ENCODE measurements at places on chromosomes 12 and 14. TPM values are rescaled to one million over a fixed set of nuclear protein-coding genes. Genes with fewer than 3 reads are reported as not detected.

- no peak for DNase-seq
Measured at GRCh38 chr14:101884089-101884933, 80.1 kb upstream of the DYNC1H1 start.

GRCh38 chr14:96245710-96246538 lies 10.1 kb upstream of the BDKRB1 start:
- peak; percentile 73 for DNase-seq

RPGRIP1 gene
- not detected for total RNA-seq

DNA sequence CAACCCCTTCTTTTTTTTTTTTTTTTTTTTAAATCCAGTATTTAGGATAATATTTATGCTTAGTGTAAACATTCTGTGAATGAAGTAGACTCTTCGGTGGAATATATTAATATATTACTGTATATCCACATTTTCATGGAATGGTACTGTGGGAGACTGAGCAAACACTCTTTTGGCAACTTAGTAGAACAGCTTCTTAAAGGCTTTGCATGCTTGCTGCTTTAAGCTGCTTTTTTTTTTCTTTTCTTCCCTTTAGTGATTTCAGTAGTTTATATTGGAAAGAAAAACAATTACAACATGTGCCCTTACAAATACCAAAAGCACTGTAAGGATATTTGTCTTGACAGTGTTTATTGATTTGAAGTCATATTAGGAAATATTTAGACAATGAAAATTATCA lies 78.9 kb downstream of the AEBP2 start:
- no peak for DNase-seq

DNA sequence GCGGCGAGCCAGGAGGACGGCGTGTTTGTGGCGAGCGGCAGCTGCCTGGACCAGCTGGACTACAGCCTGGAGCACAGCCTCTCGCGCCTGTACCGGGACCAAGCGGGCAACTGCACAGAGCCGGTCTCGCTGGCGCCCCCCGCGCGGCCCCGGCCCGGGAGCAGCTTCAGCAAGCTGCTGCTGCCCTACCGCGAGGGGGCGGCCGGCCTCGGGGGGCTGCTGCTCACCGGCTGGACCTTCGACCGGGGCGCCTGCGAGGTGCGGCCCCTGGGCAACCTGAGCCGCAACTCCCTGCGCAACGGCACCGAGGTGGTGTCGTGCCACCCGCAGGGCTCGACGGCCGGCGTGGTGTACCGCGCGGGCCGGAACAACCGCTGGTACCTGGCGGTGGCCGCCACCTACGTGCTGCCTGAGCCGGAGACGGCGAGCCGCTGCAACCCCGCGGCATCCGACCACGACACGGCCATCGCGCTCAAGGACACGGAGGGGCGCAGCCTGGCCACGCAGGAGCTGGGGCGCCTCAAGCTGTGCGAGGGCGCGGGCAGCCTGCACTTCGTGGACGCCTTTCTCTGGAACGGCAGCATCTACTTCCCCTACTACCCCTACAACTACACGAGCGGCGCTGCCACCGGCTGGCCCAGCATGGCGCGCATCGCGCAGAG lies 873 bp downstream of the PLXNC1 start:
- no peak for DNase-seq

ENDOU gene
- total RNA-seq = not detected

DNA sequence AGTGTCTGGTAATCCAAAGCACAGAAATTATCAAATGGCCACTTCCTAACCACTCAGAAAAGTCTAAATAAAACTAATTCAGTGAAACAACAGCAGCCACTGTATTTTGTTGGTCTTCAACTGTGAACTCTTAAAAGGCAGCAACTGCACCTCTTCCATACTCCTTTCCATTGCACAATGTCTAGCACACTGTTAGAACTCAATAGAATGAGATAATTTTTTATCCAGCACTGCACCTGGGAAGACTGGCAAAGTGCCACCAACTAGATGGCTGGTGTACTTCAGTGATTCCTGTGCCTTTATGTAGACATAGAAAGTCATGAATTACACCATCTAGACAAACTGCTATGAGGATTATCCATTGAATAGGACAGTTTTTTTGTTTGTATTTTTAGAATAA lies 26.2 kb downstream of the LGR5 start:
- DNase-seq = peak; percentile 30

TM9SF1 gene
- 67.8 TPM for total RNA-seq

DNA sequence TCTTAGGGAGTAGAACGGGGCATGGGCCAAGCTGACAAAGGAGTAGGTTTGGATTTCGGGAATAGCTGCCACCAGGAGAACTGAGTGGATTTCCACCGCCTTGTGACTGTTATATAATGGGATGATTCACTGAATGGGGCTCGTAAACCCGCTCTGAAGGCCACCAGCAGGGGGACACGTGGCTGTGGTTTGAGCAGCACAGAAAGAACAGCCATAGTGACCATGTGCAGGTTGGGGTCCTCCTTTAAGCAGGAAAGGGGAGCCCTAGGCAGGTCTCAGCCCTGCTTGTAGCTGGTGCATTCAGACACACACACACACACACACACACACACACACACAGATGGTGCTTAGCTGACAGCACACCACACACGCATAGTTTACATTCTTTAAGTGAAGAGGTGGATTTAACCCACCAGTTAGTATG lies 8.6 kb upstream of the ASB2 start:
- DNase-seq = peak; percentile 43

DNA sequence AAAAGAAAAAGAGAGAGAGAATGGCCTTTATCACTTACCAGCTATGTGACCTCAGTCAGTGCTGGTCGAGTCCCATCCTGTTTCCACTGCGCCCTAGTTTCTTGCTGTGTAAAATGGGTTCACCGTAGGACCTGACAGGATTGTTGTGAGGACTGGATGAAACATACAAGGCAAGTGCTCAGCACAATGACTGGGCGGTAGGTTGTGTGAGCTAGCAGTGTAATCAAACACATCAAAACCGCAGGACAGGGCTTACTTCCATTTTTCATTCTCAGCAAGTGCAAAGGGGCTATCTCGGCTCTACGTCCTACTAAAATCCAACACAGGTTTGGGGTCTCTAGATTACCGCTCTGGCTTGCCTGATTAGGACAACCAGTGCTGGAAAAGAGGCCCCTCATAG lies 36.4 kb upstream of the ATXN2 start:
- DNase-seq = no peak

SERPINA12 gene
- total RNA-seq = not detected

DNA sequence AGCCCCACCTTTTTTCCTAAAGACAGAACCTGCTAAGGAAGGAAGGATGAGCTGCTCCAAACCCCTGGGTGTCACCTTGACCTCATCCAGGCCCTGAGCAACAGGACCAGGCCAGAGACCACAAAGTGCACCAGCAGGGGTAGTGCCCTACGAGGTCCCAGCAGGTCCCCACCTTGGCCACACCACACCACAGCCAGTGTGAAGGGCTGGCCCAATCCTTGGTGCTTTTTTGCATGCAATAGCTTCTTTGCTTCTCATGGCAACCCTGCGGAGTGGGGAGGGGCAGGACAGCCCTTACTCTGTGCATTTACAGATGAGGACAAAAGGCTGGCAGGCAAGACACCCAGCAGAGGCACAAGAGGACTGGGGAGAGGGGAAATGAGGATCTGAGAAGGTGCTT lies 352.6 kb downstream of the BCL11B start:
- no peak for DNase-seq

DNA sequence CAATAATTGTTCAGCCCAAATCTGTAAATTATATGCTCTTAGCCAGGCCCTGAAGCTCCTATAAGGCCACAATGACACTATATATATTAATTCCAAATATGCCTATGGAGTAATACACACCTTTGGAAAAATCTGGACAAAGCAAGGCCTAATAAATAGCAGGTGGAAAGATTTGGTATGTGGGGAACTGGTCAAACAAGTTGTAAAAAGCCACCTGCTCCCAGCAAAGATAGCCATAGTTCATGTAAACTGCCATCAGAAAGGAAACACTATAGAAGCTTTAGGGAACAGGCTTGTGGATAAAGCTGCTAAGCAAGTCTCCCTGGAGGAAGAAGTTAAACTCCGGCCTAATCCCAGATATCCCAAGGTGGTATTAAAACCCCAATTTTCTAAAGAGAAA lies 29.7 kb downstream of the PRMT8 start:
- DNase-seq = no peak

DNA sequence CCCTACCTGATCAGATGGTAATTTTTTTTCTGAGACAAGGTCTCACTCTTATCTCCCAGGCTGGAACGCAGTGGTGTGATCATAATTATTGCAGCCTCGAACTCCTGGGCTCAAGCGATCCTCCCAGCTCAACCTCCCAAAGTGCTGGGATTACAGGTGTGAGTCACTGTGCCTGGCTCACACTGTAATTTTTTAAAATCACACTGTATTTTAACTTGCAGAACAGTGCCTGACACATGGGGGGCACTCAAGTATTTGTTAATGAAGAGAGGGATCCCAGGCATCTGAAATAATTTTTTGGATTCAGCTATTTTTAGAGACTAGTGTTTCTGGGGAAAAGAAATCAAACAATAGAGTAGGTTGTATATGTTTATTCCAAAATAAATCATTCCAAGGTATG lies 21.7 kb downstream of the LIMA1 start:
- DNase-seq = peak; percentile 57

- peak; percentile 90 for DNase-seq
Measured at GRCh38 chr14:69580009-69580577, 5.4 kb upstream of the CCDC177 start.

DNA sequence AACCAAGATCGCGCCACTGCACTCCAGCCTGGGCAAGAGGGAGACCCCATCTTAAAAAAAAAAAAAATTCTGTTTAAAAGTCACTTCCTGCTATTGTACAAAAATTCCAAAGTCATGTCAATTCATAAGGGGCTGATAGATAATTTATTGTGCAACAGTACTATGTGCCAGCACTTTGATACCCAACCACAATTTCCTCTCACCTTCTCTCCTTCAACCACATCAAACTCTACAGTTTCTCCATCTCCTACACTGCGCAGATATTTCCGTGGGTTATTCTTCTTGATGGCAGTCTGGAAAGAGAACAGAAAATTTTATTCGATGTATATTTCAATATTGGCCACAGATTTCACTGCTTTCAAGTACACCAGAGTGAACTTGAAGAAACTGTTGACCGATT lies 7.6 kb downstream of the YBX3 start:
- DNase-seq = no peak

CYP27B1 gene
- total RNA-seq = 27.5 TPM

- peak; percentile 9 for DNase-seq
Measured at GRCh38 chr14:62734831-62735230, 310.4 kb downstream of the KCNH5 start.

DNA sequence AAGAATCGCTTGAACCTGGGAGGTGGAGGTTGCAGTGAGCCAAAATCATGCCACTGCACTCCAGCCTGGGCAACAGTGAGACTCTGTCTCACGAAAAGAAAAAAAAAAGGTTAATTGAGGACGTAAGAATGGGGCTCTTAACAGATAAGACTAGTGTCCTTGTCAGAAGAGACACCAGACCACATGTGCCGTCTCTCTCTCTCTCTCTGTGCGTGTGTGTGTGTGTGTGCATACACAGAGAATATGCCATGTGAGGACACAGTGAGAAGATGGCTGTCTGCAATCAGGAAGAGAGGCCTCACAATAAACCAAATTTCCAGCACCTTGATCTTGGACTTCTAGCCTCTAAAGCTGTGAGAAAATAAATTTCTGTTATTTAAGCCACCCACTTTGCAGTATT lies 11.7 kb upstream of the ERC1 start:
- DNase-seq = no peak

PYGL gene
- total RNA-seq = 75.4 TPM

DNA sequence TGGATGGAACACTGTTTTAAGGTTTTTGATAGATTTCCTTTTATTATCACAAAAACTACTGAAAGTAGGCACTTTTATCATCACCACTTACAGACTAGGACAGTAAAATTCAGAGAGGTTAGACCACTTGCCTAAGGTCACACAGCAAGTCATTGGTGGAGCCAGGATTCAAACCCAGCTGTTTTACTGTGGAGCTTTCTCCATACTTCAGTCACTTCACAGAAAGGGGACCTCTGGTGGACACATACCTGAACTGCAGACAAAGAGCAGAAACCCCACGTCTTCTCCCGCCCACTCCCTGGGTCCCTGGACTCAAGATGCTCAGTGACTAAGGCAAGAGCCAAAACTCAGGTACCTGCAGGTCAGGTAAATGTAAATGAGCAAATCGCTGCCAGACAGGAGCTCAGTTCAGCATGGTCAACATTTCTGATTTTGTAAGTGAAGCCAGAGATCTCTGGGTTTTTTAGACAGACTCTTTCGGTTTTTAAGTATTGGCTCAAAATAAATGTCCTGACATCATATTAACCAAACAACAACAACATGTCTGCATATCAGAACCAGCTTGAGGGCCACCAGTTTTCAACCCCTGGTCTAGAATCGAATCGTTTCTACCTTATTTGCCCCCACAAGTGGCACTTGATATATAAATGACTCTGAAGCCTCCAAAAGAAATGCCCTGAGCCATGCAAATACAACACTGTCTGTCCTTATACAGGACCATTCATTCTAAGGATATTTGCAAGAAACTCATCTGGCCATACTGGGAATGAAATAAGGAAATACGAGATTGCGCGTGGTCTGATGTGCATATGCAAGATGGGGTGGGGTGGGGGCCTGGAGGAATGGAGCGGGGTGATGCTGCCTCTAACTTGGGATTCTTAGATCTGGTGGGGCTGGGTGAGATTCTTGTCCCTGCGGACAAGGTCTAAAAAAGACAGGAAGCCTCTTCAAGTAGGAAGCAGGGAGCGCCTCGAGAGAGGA lies 110.9 kb downstream of the KSR2 start:
- peak; percentile 65 for DNase-seq

DNA sequence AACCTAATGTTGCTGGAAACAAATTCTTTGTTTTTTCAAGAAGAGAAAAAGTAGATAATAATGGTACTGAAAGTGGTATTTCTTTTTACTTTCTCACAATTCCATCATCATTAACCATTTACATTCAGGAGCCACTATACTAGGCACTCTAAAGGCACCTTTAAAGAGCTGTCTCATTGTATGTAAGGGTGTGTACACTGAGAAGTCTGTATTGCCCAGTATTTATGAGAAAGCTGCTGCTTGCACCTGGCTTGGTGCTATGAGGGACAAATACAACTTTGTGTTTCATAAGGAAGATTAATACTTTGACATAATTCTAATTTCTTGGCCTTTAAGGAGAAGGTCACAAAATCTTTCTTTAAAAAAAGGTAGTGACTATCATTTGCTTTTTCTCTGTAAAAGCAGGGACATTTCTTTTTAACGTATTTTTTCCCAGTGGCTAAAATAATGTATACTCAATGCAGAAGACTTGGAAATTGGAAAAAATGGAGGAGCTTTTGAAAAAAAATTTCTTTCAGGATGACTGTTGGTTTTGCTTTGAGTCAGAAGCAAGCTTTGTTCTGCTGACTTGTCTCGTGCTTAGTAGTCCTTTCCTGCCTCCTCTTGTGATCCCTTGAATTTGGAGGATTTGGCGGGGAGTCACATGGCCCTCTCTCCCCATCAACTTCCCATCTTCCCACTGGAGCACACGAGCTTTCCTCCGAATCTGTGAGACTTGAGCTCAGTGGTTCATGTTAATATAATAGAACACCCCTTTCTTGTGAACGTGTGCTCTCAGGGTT lies 50.1 kb downstream of the RASSF3 start:
- DNase-seq = no peak
